Activated CD8-positive, alpha-beta memory T cell treated with anti-CD3 and anti-CD28 coated beads, Interleukin-2, amount 50 U/mL, for 4 hours (primary cell): ENCODE measurements at places on chromosomes 7 and 10.

GRCh38 chr10:79139124-79139835, 70.5 kb downstream of the ZMIZ1 start:
- DNase-seq: no peak

GRCh38 chr7:20229081-20229480, 11.9 kb upstream of the MACC1 start:
- DNase-seq: no peak

DNA sequence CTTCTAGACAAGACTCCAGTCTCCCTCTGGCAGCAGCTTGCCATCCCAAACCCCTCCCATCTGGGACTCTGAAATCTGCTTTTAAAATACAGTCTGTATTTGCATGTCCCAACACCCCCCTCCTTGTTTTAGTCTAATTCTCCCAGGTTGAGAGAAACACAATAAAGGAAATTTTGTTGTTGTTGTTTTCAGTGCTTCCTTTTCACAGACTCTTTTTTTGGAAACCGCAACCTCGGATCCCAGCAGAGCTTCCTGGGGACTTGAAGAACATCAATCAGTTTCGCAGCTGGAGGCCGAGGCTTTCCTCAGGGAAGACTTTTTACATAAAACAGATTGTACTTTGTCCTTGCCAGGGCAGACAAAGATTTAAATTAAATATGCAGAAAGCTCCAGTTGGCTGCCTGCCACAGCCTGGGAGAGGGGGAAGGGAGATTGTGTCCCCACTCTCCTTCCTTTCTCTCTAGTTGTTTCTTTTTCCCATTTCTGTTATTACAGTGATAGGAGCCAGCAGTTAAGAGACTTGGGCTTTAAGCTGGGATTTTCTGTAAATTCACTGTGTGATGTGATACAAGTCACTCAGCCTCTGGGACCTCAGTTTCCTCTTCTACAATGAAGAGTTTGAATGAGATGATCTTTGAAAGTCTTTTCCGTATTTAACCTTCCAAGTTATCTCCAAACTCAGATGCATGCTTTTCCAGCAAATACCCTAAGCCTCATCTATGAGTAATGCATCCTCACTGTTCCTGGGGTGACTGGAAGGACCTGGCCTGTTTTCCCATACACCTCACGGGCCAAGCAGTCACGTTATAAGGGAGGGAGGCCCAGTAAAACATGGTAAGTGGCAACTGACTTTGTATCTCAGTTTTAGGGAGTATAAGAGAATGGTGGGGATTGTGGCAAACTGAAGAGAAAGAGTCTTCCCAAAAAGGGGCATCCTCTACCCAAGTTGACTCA, 192.3 kb downstream of the REEP3 start:
- no peak for DNase-seq

DNA sequence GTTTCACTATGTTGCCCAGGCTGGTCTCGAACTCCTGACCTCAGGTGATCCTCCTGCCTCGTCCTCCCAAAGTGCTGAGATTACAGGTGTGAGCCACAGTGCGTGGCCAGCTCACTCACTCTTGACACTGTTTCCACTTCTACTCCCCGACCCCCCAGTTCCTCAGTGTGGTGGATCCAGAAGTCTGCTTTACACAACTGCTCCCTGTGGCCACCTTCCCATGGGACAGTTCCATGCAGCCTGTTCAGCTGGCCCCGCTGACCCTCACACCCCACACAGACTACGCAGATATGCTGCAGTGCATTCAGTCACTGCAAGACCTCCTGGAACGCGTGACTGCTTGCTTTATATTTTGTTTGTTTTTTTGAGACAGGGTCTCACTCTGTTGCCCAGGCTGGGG, 86.4 kb downstream of the SEPTIN14 start:
- DNase-seq: no peak

DNA sequence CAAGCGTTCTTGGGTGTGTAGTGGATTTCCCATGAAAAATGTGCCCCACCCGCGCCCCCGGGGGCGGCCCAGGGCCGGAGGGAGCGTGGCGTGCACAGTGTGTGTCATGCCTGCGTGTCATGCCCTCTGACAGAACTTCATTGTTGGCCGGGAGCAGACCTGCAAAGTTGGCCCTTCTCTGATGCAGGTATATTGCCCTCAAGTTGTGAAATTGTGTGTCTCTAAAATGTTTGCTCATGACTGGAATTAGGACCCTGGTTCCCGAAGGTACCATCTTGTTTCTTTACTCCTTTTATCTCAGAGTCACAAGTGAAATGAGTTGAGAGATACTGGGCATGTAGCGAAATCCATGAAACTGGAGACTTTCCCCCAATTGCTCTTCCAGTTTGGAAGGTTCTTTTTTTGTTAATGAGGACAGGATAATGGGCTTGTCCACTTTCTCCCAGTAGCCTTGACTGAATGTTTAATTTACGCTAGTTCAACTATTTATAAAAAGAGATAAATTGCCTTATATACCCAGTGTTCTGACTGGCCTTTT, 26.2 kb downstream of the ADK start:
- peak; percentile 60 for DNase-seq

GRCh38 chr7:32126843-32127242, 56.6 kb upstream of the PDE1C start:
- DNase-seq: no peak

GRCh38 chr7:127476618-127477017, 84.1 kb upstream of the ZNF800 start:
- DNase-seq: no peak

GRCh38 chr7:132569884-132570614, 6.2 kb downstream of the PLXNA4 start:
- no peak for DNase-seq

- no peak for DNase-seq
Measured at GRCh38 chr10:5305374-5305773, 59.4 kb upstream of the UCN3 start.

DNA sequence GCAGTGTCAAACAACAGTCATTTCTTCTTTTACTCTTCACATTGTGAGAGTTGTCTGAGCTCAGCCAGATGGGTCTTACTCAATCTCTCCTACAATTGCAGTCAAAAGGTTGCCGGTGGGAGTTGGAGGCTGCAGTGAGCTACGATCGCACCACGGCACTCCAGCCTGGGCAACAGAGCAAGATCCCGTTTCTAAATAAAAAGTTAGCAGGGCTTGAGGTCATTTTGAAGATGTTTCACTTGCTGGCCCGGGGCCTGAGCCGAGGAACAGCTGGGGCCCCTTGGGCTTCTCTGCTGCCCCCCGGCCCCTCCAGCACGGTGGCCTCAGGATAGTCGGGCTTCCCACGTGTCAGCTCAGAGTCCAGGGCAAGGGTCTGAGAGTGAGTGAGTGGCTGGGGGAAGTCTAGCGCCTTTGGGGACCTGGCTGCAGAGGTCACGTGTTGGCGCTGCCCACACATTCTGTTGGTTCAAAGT, 40.4 kb downstream of the GTF2IRD1 start:
- DNase-seq: no peak

DNA sequence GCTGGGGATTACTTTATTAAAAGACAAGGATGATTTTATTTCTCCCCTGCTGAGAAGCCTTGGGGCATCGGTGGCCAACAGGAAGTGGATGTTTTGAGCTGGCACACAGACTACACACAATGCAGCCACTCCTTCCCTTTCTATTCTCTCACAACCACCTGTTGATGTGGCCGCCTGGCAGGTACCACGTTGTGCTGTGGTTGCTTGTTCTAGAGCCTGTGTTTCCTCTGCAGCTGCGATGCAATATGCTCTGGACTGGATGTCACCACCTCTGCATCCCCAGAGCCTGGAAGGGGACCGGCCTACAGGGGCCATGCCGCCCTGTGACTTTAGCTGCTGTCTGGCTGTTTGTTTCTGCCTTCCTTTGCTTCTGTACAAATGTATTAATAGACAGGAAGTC, 195.7 kb upstream of the CELF2 start:
- no peak for DNase-seq

- no peak for DNase-seq
Measured at GRCh38 chr10:42553064-42553407, 85.3 kb downstream of the ZNF33B start.

GRCh38 chr10:86583983-86584382, 62.4 kb upstream of the WAPL start:
- DNase-seq: no peak

GRCh38 chr10:132187430-132188138, 836 bp downstream of the DPYSL4 start:
- DNase-seq: no peak

- DNase-seq: no peak
Measured at GRCh38 chr10:51907361-51907760, 208.0 kb upstream of the CSTF2T start.

- DNase-seq: no peak
Measured at GRCh38 chr7:40482845-40483244, 348.0 kb downstream of the SUGCT start.

GRCh38 chr7:39324139-39324760, 242.0 kb upstream of the YAE1 start:
- DNase-seq: no peak

GRCh38 chr10:34141032-34141680, 673.9 kb downstream of the PARD3 start:
- DNase-seq: no peak

GRCh38 chr7:51069411-51070083, 247.1 kb downstream of the COBL start:
- no peak for DNase-seq

GRCh38 chr7:94338921-94339371, 55.7 kb upstream of the COL1A2 start:
- no peak for DNase-seq

GRCh38 chr7:122166740-122167139, 22.7 kb upstream of the AASS start:
- DNase-seq: no peak

DNA sequence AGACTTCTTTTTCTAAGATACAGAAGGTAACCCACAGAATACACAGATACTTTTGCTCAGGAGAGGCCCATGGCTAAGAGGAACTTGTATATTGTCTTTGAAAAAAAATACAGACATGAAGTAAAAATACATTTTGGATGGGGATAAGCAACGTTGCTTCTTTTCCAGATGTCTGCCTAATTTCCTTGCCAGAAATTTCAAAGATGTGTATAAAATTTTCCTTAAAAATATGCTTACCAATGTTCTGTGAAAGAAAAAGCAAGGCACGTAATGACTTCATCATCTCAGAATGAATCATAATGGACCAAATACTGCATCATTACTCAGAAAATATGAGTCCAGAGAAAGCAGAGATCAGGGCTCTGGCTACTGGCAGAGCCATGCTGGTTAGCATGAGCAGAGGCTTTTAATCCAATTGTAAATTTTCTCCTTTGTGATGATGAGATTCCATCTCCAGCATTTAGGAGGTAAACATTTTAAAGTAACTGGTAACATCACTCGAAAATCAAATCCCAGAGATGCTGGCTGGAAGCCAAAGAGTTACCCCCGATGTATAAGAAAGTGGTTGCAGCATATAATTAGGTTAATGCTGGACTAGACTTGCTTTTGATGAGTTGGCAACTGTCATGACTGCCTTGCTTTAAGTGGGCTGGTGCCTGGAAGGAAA, 272.5 kb downstream of the SEMA3A start:
- DNase-seq: no peak

DNA sequence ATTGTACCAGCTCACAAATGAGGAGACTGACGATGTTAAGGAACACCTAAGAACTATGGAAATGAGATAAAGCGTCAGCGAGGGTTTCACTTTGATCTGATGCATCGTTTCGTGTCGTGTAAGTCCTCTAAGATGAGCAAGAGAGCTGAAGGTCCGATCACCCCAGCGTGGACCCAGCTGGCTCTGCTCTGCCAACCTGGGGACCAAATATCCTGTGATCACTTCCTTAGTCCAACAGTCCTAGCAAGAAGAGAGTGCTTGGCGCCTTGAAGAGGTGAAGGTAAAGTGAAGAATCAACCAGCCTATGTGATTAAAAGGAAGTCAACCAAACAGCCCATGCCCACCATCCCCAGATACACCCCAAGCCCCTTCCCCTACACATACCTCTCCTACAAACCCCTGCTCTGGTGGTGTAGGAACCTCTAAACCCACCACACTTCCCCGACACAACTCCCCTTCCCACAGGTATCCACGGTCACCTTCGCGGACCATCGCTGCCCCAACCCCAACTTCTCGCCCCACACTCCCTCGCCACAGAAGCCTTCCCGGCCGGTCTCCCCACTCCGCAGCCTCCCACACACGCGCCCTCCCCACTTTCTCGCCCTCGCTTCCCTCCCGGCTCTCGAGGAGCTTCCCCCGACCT, 722 bp downstream of the UPF2 start:
- DNase-seq: no peak

DNA sequence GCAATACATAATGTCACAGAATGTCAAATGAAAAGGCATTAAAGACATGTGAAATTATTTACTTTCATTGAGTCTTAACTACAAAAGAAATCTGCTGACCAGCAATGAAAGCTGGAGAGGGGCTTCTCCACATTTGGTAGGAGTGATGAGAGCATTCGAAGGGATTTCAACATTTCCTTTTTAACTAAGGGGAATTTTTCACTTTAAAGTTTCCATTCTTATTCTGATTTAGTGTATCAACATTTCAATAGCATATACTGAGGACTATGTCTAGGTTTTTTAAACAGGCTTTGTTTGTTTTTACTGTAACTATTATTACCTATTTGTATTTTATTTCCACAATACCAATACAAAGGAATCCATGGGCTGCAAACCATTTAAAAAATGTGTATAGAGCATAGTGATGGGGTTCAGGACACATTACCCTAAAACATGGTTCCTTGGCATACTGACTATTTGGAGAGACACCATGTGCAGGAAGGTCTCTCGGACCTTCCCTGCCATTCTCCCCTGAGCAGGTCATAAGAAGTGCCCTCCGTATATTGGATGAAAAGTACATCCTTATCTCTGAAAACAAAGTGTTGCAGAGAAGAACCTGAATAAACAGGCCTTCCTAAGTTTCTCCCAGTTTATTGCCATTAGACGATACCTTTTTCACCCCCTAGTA, 278.7 kb downstream of the DOCK4 start:
- no peak for DNase-seq

DNA sequence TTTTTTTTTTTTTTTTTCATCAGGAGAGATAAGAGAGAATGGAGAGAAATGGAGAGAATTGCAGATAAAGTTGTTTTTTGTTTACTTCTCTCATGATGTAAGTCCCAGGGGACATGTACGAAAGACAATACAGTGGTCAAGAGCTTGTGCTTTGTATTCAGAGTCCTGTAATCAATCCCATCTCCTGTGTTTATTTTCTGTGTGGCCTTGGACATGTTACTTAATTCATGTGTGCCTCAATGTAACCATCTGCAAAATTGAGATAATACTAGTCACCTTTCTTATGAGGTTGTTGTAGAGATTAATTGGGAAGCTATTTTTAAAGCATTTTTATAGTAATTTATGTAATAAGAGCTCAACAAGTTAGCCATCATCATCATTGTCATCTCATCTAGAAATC, 117.5 kb downstream of the CDK14 start:
- DNase-seq: no peak

- no peak for DNase-seq
Measured at GRCh38 chr10:14349081-14349480, 18.4 kb upstream of the FRMD4A start.

- no peak for DNase-seq
Measured at GRCh38 chr10:92284112-92284704, 6.7 kb downstream of the CPEB3 start.

GRCh38 chr7:32257621-32258020, 187.4 kb upstream of the PDE1C start:
- no peak for DNase-seq

GRCh38 chr7:106514881-106515280, 146.1 kb downstream of the CCDC71L start:
- DNase-seq: no peak

- DNase-seq: no peak
Measured at GRCh38 chr10:46247808-46248569, 38.8 kb upstream of the ANTXRL start.

GRCh38 chr10:11846542-11846941, 23.4 kb downstream of the PROSER2 start:
- no peak for DNase-seq
